ENCODE measurements at places on chromosomes 7 and 10.

DNA sequence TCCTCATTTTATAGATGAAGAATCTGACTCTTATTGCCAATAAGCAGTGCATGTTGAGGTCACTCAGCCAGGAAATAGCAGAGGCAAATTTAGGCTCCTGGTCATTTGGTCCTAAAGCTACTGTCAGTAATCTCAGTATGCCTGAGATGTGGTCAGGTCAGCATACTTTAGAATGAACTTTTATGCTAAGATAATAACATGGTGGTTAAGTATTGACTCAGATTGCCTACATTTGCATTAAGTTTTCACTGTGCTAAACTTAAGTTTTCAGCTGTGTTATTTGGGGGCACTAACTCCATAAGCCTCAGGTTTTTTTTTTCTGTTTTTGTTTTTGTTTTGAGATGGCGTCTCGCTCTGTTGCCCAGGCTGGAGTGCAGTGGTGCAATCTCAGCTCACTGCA is 35.9 kb upstream of the CCSER2 start:
- DNase-seq = no peak

DNA sequence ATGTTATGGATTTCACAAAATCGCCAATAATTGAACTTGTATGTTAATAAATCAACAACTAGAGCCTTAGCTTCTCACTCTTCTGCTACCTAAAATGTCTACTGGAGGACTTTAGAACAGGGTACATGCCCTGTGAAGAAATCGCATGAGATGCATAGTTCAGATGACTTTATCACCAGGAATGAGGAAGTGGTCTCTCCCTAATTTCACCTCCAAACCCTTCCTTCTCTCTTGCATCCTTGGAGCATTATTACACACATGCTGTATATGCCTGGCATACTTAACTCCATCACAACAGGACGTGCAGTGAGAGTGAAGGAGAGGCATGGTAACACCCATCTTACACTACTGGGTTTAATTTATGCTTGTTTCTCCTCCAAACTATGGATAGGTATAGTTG is 27.8 kb downstream of the RHEB start:
- DNase-seq = peak; percentile 93

GRCh38 chr10:72085166-72085565 is 3.2 kb downstream of the SPOCK2 start:
- no peak for DNase-seq

DNA sequence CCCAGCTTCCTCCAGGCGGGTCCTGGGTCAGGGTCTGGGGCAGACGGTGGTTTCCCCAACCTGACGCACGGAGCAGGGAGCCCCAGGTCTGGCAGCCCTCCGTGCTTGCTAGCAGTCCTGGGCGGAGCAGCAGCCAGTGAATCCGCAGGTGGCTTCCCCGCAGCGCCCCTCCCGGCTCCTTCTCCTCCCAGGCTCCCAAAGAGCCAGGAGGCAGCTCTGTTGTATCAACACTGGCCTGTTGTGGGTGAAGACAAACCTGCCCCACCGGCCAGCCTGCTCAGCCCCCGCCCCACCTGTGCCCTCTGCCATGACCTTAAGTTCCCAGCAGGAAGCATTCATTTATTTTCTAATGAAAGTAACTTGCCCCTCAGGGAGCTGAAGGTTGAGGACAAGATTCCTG is 24.0 kb upstream of the TMEM213 start:
- DNase-seq = no peak

GRCh38 chr10:124946945-124947344 is 5.0 kb downstream of the ZRANB1 start:
- DNase-seq = no peak

- peak; percentile 19 for DNase-seq
Measured at GRCh38 chr7:34675749-34676374, 17.8 kb downstream of the NPSR1 start.

DNA sequence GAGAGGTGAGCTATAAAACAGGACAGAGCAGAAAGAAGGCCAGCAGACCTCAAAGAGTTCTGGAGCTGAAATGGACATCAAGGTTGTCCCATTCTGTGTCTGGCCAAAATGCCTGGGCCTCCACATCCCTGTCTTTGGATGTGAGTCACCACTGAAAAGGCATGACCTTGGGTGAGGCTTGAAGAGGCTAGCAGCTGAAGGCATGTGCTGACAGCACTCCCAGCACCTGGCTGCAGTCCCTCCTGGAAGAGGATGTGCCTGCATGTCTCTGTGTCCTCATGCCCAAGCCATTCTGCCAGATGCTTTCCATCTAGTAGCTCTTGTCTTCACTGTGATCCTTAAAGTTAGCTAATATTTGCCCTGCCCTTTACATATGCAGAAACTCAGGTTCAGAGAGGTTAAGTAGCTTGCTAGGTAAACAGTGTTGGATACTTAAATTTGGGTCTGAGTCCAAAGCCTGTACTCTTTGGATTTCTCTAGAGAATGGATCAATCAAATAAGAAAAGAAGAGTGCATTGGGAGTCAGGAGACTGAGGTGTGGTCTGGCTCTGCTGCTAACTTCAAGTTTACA is 35.8 kb downstream of the HECW1 start:
- DNase-seq = peak; percentile 25

DNA sequence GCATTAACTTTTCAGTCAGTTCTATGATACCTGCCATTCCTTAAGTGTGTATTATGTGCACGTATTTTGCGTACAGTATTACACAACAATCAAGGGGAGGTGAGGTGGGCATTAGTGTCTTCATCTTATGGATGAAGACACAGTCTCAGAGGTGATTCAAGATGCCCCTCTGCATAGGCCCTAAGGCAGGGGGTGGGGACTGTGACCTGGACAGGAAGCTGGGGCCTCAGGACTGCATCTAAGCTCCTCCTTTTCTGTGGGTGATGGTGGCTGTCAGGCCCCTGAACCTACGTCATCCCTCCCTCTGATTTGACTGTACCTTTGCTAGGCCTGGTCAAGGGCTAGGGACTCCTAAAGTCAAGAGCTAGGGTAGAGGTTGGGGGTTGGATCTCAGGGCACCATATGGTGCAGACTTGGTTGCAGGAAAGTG is 38.9 kb downstream of the HK1 start:
- DNase-seq = no peak

- DNase-seq = no peak
Measured at GRCh38 chr10:98391065-98391464, 23.9 kb downstream of the PYROXD2 start.

DNA sequence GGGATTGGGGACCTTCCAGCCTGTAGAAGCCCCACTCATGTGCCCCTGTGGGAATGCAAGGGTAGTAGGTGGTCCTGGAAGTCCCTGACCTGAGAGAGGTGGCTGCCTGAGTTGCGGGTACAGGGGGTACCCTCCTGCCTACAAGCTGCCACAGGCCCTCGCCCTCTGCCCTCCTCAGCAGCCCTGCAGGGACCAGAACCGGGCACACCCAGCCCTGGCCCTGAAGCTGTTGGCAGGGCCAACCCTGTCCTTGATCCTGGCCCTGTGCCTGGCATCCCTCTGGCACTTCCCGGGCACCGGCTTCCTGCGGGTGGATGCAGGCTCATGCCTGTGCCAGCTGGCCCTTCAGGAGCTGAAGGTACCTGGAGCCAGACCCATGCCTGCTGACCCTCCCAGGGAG is 54.9 kb upstream of the ELN start:
- DNase-seq = no peak

- no peak for DNase-seq
Measured at GRCh38 chr7:151058781-151059366, 515 bp upstream of the SLC4A2 start.

- no peak for DNase-seq
Measured at GRCh38 chr10:484925-485661, 204.4 kb downstream of the DIP2C start.

GRCh38 chr10:65550761-65551160 is 1375.1 kb upstream of the LRRTM3 start:
- DNase-seq = no peak

DNA sequence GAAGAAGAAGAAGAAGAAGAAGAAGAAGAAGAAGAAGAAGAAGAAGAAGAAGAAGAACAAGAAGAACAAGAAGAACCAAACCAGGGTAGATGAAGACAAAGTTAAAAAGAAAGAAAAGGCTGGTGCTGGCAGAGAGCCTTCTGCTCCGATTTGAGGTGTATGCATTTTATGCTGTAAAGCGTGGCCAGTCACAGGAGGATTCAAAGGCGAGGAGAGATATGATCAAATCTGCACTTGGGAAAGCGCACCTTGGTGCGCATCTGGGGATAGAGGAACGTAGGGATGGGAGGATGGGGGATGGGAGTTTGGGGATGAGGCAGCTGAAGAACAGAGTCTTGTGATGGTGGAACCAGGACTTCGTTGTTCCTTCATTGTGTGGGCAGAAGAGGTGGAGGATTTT is at the start of gene NME8:
TSS of gene NME8 (plus strand) at position 301 of the 400 bp plus-strand sequence. CDS start 1,670 bp downstream, outside the sequence.
- no peak for DNase-seq

DNA sequence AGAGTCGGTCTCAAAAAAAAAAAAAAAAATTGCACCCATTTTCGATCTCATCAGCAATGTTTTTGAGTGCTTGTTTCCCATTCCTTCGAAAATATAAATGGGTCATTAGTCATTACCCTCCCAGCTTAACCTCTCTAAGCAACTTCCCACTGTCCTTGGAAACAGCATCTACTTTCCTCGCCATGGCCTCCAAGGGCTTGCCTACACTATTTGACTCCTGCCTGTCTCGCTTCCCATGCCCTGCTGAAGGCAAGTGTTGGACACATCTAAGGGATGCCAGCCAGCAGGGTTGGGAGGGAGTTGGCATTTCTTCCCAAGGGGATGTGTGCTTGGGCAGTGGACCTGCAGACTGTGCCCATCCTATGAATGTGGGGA is 12.7 kb upstream of the RHBDD2 start:
- DNase-seq = peak; percentile 7

- no peak for DNase-seq
Measured at GRCh38 chr7:114659409-114660125, 245.0 kb downstream of the FOXP2 start.

- DNase-seq = peak; percentile 12
Measured at GRCh38 chr10:42960491-42960990, 116.3 kb upstream of the RET start.

GRCh38 chr7:110539216-110539615 is 551.7 kb upstream of the LRRN3 start:
- DNase-seq = no peak

DNA sequence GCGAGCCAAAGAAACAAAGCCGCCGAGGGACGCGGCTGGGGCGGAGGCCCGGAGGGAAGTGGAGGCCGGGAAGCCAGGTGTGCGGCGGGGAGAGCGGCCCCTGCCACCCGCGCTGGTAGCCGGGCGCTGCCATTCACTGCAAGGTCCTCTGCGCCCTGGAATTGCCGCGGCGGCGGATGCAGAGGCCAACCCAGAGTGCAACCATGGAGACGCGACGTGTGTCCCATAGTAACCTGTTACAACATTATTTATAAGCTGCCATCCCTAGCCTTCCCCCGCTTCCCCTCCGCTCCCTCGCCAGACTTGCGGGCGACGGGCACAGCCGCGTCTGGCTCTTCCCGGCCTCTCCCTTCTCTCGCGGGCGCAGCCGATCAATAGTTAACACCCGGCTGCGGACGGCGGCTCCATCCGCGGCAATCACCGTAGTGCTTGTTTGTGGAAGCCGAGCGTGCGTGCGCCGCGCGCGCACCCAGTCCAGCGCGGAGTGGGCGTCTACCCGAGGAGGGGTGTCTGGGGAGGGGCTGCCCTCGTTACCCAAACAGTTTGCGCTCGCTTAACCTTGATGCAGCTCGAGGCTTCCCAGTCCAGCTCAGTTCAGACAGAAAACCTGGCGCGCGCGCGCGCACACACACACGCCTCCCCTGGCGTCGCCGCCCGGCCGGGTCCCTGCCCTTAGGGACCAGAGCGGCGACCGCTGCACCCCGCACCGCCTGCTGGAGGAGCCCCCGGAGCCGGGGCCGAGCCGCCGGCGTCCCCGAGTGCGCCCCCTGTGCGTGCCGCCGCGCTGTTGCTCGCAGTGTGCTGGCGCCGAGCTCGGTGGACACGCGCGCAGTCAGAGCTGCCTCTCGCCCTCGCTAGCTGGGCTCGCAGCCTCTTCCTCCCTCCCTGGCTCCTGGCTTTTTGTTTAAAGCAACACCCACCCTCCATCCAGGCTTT is 165.4 kb upstream of the DPP6 start:
- DNase-seq = peak; percentile 26

GRCh38 chr7:143203386-143203785 is 18.5 kb upstream of the TAS2R40 start:
- no peak for DNase-seq

GRCh38 chr7:94053532-94053931 is 49.4 kb upstream of the BET1 start:
- DNase-seq = no peak

GRCh38 chr10:68469838-68470237 is 1.9 kb downstream of the DNA2 start:
- no peak for DNase-seq

DNA sequence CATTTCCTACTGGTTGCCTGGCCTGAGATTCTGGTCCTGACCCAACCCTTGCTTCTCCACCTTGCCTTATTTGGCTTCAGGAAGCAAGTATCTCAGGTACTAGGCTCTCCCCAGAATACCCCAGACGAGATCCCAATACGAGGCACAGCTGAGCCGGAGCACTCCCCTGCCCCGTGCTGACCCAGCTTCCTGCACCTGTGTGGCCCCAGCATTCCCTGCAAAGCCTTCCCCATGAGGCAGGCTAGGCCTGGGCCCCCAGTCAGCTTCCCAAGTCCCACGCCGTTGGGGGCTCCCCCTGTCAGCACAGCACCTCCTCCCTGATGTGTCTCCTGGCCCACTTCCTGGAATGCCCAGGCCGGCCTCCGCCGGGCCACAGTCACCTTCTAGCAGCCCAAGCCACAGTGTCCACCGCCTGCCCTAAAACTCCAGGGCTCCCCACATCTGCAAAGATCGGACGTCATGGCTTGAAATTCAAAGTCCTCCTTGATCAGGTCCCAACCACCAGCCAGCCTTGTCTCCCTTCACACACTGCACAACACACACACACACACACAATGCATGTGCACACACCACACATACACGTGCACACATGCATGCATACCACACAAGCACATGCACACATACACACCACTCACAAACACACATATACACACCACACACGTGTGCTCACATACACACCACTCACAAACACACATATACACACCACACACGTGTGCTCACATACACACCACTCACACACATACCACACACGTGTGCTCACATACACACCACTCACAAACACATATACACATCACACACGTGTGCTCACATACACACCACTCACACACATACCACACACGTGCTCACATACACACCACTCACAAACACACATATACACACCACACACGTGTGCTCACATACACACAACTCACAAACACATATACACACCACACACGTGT is 78.9 kb upstream of the FOXK1 start:
- DNase-seq = no peak

- no peak for DNase-seq
Measured at GRCh38 chr7:78327718-78328117, 529.1 kb downstream of the PHTF2 start.

DNA sequence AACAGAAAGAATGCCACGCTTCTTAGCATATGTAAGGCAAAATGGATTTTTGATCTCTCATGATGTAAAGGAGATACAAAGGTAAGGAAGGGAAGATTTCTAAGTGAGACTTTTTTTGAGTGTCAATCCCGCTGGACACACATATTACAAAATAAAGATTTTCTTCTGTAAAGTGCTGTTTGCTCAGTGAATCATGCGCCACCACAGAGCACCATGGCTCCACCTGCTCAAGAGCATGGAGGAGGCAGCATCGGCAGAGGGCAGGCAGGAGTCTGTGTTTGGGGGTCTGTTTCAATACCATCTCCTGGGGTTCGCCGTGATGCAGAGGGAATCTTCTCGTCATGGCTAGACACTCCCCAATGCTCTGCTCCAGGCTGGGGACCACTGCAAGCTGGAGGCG is 83.5 kb downstream of the ALOX5 start:
- DNase-seq = no peak
